ENCODE measurements at places on chromosomes 2 and 18.

DNA sequence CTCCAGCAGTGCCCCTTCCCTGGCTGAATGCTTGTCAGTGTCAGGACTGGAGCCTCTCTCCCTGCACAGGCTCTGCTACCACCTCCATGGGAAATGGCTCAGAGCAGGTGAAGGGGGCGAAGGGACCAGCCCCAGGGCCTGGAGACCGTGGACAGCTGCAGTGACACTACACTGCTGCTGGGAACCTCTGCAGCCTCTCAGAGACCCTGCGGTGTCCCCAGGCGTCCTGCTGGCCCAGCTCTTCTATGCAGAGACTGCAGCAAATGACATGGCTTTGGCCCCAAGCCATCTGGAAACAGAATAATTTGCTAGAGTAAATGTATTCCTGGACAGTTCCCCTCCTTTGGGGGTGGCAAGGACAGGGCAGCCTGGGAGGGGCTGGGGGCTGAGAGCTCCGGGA lies 53.2 kb downstream of the CIB4 start:
- DNase-seq, result no peak

GRCh38 chr2:62938126-62938525 lies 112.5 kb upstream of the OTX1 start:
- no peak for DNase-seq

DNA sequence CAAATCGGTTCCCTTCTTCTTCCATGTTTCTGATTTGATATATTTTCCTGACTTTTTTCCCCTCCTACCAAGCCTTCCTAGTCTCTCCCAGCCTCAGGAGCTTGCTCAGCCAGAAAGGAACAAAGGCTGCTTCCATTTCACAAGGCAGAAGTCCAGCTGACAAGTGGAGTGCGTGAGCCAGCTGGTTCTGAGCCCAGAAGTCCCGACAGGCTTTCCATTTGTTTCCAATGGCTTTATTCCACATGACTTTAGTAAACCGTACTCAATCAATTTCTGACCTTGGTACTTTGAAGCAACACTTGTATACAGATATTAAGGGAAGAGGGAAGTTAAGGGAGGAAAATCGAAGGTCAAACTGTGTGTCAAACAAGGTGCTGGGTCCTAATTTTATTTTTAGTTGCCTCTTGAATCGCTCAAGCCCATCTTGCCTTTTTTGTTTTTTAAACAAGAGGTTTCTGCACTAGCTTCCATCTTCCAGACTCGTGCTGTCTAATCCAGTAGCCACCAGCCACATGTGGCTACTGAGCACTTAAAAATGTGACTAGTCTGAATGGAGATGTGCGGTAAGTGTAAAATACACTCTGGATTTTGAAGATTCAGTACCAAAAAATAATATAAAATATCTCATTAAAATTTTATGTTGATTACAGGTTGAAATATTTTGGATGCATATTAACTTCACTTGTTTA lies 36.2 kb downstream of the WIPF1 start:
- no peak for DNase-seq

DNA sequence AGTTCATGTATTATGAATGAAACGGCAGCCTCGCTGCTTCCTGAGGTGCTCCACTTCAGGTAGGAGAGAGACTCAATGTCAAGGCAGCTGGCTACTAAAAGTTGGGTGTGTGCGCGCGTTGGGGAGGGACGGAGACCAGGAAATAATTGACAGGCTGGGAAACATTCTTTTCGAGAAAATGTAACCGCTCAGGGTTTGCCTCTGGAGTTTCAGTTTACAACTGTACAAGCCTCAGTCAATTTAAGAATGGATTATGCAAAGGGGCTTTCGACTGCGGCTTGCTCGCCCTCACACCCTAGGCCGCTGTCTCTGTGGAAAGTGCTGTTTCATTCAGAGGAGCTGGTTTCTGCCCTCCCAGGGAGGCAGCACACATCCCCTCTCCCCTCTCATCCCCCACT lies 4.4 kb upstream of the SPRED2 start:
- DNase-seq, result no peak

GRCh38 chr2:160646684-160647444 lies 153.3 kb upstream of the RBMS1 start:
- no peak for DNase-seq

GRCh38 chr2:73701968-73702665 lies 35.0 kb downstream of the TPRKB start:
- no peak for DNase-seq

Data from stimulated activated CD8-positive, alpha-beta memory T cell treated with anti-CD3 and anti-CD28 coated beads, Interleukin-7, amount 100 ng/mL, for 1 hour (primary cell).